ENCODE measurements at places on chromosomes 16 and 17.
A peak's percentile ranks its signal among the peaks of the same experiment; 100 is the strongest.

GRCh38 chr16:58615280-58615679 lies 14.3 kb downstream of the CNOT1 start:
- no peak for DNase-seq

DNA sequence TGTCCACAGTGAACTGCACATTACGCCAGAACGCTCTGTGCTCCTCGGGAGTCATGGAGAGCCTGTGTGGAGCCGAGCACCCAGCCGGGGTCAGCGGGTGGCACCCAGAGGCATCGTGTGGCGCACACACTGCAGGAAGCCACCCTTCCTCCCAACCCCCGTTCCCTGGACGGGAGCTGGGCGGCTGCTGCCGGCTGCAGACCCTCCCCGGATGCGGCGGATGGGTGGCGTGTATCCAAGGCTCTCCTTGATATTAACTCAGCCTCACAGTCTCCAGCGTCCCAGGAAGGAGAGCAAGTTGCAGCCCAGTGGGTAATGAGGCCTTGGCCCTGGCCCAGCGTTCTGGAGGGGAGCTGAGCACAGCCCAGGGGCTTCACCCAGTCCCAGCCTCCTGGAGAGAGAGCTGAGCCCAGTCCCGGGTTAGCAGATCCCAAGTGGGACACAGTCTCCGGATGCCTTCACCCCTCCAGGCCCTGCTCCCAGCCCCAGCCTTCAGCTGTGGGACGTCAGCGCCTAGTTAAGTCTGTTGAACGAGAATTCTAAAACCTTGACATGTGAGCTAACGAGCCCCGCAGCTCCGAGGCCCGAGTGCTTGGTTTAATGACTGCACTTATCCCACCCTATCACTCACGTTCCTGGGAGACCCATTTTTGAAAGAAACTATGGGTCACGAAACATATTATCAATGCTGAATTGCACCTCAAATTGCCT lies 86.6 kb downstream of the TBC1D16 start:
- no peak for DNase-seq

DNA sequence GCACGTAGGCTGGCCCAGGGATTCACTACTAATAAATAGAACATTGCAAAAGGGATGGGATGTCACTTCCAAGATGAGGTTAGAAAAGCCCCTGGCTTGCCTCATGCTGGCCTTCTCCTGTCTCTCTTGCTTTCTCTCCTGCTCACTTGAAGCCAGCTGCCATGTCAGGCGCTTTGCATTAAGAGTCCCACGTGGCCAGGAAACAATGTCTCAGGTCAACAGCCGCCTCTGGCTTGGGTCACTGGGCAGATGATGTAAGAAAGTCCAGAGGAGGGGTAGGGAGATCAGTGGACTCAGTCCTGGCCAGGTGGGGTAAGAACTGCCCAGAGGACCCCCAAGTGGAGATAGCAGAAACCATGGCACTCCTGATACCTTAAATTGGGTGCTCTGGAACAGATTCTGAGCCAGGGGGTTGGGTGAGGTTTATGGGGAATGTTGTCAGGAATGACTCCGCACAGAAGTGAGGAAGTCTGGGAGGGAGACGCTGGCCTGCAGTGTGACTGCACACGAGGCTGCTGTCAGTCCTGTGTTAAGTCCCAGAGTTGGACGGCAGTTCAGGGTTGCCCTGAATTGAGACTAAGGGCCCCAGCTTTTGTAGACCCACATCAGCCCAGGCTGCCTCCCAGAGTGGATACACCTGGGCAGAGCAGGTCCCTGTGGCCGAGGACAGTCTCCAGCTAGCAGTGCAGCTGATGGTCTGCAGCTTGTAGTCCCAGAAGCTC lies 17.7 kb downstream of the C16orf82 start:
- no peak for DNase-seq

DNA sequence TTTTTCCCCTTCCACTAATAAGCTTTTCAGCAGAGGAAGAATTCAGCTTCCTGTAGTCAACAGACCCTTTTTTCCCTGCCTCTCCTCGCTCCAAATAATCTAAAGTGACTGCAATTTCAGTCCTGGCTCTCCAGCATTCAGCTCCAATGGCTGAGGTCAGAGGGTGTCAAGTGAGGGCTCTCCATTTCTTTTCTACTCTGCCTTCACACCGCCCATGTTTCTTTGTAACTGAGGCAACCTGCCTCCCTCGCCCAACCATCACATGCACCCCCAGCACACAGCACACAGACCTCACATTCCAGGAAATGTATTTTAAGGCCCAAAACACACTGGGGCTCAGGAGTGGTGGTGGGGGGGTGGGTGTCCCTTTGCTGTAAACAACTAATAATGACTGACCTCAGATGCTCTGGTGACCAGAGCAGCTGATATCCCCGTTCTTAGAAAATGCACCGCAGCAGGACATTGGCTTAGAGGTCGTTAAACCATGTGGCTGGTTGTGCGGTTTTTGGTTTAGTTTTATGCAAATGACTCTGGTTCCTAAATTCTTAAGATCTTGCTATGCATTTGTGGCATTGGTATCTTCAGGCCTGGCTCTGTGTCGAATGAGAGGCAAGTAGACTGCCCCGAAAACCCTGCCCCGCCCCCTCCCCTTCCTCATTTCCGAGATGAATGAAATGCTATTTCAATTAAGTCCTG lies 203.6 kb downstream of the ZFHX3 start:
- DNase-seq = no peak

DNA sequence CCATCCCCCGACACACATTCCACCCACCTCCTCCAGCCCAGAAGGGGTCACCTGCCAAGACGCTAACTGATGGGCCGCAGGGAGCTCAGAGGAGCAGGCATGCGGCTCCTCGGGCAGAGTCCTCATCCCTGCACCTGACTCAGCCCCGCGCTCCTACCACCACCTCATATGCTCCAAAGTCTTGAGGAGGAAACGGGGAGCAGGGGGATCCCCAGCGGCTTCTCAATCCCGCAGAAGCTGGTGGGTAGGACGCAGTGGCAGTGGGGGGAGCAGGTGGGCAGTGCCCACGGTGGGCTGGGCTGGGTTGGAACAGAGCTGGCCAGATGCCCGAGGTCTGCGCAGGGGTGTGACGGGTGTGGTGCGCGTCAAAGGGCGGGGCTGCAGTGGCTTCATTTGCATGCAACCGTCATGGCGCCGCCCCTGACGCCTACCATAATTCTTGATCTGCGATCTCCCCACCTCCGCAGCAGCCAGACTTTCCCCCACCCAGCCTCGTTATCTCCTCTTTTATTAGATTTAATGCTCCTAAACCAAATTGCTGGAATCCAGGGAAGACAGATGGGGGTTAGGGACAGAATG lies 39.0 kb upstream of the EMP2 start:
- DNase-seq = no peak

GRCh38 chr16:56355786-56356275 lies 69.5 kb downstream of the AMFR start:
- no peak for DNase-seq

DNA sequence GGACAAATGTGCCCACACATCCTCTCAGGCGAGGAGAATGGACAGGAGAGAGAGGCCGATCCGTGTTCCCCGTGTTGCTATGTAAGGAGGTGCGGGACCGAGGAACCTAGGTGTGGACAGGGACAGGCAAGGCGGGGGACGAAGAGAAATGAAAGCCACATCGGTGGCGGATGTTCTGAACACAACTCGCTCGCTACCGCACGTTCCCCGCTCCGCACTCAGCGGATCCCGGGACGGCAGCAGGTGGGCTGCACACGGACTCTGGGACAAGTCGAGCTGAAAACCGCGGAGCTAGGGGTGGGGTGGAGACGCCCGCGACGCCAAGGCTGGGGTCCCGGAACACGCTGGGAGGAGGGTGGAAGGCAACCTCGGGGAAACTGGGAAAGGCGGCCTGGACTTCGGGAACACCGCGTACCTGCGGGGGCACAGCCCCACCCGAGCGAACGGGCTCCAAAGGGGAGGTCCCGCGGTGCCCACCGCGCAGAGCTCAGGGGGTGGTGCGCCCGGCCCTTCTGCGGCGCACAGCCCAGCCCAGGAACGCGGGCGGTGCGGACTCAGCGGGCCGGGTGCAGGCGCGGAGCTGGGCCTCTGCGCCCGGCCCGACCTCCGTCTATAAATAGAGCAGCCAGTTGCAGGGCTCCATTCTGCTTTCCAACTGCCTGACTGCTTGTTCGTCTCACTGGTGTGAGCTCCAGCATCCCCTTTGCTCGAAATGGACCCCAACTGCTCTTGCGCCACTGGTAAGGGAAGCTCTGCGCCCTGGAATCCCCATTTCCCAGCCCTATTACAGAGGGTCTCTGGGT lies at the start of gene MT1E:
MT1E (plus strand) TSS at position 642 of the 803 bp plus-strand sequence; CDS start at position 713, 71 bp downstream.
- peak; percentile 21 for DNase-seq

GRCh38 chr17:27569884-27570577 lies 61.0 kb upstream of the LGALS9 start:
- no peak for DNase-seq

DNA sequence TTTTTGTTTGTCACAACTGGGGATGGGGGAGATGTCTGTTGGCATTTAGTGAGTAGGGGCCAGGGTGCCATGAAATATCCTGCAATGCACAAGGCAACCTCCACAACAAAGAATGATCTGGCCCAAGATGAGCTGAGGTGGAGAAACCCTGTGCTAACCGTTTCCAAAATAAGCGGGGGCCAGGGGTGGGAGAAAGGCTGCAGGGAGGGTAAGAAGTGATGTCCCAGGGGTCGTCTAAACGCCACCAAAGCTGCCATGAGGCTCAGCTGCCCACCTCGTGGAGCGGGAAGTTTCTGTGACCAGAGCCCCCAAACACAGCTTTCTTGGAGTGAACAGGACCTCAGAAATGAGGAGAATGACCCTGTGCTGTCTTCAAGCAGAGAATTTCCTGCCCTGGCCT lies 76.5 kb upstream of the CDH5 start:
- DNase-seq = no peak

DNA sequence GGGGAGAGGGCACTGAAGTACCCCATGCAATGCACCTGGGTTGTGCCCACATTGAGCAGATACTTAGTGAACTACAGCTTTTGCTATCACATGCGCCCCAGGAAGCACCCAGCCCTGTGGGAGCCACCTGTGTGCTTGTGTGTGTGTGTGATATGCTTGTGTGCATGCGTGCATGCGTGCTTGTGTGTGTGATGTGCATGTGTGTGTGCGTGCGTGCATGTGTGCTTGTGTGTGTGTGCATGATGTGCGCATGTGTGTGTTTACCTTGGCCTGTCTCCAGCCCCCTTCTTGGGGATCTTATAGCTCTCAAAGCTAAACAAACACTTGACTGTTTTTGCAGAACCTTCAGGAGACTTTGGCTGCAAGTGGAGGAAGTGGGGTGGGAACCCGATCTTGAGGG lies 841 bp downstream of the C16orf89 start:
- DNase-seq = no peak

- no peak for DNase-seq
Observed at GRCh38 chr17:2718150-2718938, 6.8 kb upstream of the CLUH start.

DNA sequence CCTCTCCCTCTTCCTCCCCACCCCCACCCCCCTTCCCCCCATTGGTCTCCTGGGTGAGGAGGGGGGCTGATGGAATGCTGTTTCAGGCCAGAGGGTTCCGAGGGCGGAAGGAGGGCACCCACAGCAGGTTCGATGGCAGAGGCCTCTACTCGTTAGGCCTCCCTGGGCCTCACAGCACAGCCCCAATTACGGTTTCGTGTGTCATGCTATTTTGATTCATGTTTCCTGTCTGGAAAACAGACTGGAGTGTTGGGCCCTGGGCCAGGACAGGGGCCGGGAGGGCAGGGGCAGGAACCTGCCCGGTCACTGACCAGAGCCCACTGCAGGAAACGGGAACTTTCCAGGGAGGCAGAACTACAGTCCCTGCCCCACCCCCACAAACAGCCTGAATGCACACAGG lies 138.2 kb downstream of the C16orf95 start:
- no peak for DNase-seq

- no peak for DNase-seq
Observed at GRCh38 chr16:67027046-67027445, 1.9 kb upstream of the CBFB start.

GRCh38 chr17:9026741-9027140 lies 5.4 kb downstream of the NTN1 start:
- DNase-seq = no peak

DNA sequence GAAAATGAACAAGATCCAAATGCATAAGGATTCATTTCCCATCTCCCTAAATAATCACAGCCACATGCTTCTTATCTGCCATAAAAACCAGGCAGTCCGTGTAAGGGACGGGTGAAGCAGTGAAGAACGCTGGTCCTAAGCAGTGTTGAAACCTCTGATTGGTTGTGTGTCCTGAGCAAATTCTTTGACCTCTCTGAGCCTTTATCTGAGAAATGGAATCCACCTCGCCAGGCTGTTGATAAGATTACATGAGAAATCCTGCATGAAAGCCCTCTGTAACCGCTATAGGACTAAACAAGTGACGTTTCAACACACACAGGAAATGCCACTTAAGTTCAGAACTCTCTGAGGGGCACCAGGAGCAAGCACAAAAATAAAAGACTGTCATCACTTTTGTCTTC lies 26.8 kb downstream of the GAS7 start:
- DNase-seq = peak; percentile 32

- no peak for DNase-seq
Observed at GRCh38 chr16:3349175-3349574, 6.5 kb upstream of the OR2C1 start.

DNA sequence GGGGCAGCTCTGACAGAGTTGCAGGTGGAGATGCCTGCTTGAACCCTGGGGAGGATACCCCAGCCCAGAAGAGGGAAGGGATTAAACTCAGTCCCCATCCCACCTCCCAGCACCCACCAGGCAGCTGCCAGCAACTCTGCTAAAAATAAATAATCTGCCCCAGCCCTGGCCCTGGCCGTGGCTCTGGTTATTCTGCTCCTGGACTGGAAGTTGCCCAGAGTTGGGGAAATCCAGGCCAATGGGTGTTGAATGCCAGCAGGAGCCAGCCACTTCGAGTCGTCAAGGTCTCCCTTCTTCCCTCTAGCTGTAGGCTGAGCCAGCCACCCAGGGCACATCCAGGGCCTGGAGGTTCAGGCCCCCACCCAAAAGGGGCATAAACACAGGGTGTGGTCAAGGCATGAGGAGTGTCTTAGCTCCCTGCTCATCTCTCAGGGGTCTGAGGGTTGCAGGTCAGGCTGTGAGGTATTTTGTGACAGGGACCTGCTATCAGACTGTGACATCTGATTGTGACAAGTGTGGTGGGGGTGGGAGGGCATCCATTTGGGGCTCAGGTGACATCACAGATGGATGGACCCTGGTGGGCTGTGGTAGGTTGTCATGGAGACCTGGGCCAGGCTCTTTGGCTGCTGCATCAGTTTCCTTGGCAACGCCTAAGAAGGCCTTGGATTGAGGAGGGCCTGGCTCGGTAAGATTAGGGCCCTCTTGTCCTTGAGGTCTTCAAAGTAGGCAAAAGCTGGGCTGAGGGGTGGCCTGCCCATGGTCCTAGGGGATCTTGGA lies 1.0 kb upstream of the RRAD start:
- DNase-seq = no peak

- DNase-seq = no peak
Observed at GRCh38 chr17:2862197-2862596, 66.0 kb downstream of the RAP1GAP2 start.

DNA sequence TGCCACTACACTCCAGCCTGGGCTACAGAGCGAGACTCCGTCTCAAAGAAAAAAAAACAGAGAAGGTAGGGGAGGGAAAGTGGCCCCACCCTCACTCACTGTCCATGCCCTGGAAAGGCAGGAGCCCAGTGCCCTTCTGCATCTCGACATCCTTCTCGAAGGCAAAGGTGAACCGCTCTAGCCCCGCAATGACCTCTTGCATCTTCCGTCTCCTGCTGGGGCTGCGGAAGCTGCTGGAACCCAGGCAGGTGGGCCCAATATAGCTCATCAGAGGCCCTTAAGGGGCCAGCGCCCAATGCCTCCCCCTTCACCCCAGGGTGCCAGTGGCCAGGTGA lies at the start of gene CPSF4L:
CPSF4L (minus strand) TSS at position 264 of the 335 bp plus-strand sequence; CDS start at position 202, 62 bp downstream.
- no peak for DNase-seq
